ENCODE measurements at places on chromosomes 12 and 14. TPM values are rescaled to one million over a fixed set of nuclear protein-coding genes. Genes with fewer than 3 reads are reported as not detected.

FBRSL1 gene
- 7.7 TPM for total RNA-seq

SLC8A3 gene
- total RNA-seq, result 0.09 TPM

SLC4A8 gene
- 4.7 TPM for total RNA-seq

OR6C65 gene
- total RNA-seq, result not detected

CEP128 gene
- 4.6 TPM for total RNA-seq

SERPINA3 gene
- total RNA-seq, result 111 TPM

C3AR1 gene
- 42.9 TPM for total RNA-seq

PRKD1 gene
- total RNA-seq, result 9.1 TPM

PRB2 gene
- not detected for total RNA-seq

AMN gene
- 0.95 TPM for total RNA-seq

KRT78 gene
- total RNA-seq, result not detected

All from omental fat pad (tissue), 4 donors.